ENCODE measurements at places on chromosomes 16 and 17.
A peak's percentile ranks its signal among the peaks of the same experiment; 100 is the strongest.

DNA sequence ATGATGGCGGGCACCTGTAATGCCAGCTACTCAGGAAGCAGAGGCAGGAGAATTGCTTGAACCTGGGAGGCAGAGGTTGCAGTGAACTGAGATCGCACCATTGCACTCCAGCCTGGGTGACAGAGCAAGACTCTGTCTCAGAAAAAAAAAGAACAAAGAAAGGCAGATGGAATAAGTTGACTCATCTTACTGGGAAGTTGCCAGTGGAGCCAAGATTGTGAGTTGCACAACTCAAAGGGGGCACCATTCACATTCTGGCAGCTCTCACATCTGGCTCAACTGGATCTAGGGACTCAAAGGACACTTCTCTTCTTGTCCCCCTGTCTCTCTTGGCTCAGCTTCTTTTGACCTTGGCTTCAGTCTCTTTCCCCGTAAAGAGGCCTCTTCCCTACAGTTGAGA, 53.7 kb upstream of the ETV4 start:
- no peak for DNase-seq

- DNase-seq: no peak
These were observed 7.9 kb downstream of the P2RX5 start for GRCh38 chr17:3688027-3688553.

GRCh38 chr16:85963753-85964285, 64.9 kb downstream of the IRF8 start:
- DNase-seq: no peak

GRCh38 chr17:63676584-63676983, 23.3 kb downstream of the LIMD2 start:
- DNase-seq: no peak

GRCh38 chr17:78716814-78717393, 65.2 kb downstream of the CYTH1 start:
- peak; percentile 96 for DNase-seq

DNA sequence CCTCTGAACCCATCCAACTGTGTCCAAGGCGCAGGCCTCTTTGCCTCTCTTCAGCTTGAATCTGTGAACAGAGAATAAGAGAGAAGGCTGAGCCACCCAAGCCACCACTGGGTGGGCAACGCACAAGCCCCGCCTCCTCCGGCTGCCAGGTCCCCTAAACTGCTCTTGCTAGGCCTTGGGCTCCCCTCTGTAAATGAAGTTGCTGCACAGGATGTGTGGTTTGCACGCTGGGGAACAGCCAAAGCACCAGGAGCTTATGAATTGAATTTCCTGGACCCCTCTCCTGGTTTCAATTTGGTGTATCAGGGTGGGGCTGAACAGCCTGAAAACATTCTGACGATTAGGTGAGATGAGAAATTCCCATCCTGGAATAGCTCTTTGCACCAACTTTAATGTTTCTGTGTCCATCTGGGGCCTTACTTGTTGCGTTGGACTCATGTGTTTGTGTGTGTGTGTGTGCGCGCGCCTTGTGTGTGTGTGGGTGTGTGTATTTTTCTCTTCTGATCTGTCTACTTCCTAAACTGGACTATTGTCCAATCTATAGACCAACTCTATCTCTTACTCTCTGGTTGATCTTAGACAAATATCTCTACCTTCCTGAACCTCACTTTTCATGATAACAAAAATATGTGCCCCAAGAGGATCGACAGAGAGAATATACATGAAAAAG, 2.3 kb downstream of the CCL1 start:
- DNase-seq: no peak

- no peak for DNase-seq
These were observed 10.9 kb downstream of the USP22 start for GRCh38 chr17:21031756-21032396.

- peak; percentile 70 for DNase-seq
These were observed 4.3 kb upstream of the NAGLU start for GRCh38 chr17:42531455-42532354.

GRCh38 chr16:74100395-74101326, 196.0 kb upstream of the PSMD7 start:
- no peak for DNase-seq

GRCh38 chr17:59558953-59559352, 6.5 kb upstream of the DHX40 start:
- no peak for DNase-seq

DNA sequence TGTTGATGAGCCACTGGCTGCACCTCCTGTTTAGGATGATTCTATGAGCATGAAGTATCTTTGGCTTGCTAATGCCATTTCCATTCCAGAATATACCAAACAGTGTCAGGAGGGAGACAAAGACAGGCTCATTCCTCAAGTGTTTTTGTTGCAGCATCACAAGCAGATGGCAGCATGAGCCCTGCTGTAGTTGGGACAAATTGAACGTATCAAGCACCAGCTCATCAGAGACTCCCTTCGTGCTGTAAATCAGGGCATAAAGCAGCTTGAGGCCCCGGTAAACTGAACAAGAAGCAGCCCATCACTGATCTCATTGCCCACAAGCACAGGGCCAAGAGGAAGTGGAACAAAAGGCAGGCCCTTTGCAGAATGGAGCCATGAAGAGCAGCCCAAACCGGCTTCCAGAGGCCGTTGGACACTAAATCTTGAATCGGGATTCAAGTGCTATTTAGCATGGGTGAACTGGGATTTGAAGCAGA, 45.9 kb upstream of the HS3ST3A1 start:
- no peak for DNase-seq

DNA sequence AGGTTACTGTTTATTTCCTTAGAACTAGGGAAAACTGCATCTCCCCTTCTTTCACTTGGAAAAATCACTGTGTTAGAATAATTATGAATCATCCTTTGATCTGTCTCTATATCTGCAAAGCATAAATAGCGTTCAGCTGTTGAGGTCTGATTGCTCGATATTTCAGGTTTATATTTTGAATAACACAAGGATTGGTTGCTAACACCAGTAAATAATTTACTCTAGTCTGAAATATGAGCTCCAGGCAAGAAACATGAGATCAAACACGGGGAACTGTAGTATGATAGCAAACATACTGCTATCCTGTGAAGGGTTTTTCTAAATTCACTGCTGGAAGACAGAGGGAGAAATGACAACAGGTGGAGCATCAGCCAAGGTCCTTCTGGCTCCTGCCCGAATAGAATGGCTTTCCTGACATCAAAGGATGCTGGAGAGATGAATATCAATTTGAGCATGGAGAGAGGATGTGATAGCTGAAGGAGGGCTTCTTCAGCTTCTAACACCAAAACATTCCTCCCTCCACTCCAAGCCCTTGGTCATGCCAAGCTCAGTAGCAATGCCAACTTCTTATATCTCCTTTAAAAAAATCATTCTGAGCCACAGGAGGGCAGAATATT, 450.3 kb downstream of the SHISA9 start:
- no peak for DNase-seq

DNA sequence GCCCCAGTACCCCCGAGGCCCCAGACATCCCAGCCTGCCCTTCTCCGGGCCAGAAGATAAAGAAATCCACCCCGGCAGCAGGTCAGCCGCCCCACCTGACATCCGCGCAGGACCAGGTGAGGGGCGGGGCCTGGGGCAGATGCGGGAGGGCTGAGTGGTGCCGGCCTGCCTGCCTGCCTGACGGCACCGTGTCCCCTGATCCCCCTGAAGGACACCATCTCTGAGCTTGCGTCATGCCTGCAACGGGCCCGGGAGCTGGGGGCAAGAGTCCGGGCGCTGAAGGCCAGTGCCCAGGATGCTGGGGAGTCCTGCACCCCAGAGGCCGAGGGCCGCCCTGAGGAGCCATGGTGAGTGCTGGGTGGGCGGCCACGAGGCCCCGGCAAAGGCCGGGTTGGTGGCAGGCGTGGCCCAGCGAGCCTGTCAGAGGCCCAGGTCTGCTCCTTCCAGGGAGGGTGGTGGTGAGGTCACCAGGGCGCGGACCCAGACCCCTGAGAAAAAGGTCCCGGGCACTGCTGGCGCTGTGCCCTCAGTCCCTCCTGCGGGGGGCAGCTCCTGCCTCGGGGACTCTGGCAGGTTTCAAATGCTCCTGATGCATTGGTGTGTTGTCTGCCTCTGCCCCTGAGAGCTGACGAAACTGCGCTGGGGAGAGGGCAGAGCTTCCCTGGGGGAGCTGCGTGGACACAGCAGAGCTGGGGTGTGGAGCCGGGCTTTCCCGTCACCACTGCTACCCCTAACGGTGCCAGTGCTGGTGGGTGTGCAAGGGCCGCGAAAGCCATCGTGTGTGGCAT, 1.2 kb downstream of the CDT1 start:
- no peak for DNase-seq

DNA sequence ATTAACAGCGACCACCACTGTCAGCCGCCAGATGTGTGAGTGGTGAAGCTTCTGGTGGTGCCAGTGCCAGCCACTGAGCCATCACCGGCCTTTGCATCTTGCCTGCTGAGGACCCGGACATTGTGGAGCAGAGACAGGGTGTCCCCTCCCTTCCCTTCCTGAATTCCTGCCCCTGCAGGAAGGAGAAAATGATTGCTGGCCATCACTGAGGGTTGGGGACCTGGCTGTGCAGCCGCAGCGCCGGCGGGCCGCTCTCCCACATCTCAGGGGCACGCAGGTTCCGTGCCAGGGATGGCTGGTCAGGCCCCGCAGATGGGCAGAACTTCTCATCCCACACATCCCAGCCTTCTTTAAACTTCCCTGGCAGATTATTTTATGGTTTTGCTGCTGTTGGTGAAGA, 56.5 kb downstream of the RPTOR start:
- no peak for DNase-seq

GRCh38 chr16:12126091-12126806, 149.7 kb downstream of the SNX29 start:
- no peak for DNase-seq

- DNase-seq: no peak
These were observed 221.8 kb downstream of the MAP2K4 start for GRCh38 chr17:12242345-12242954.

DNA sequence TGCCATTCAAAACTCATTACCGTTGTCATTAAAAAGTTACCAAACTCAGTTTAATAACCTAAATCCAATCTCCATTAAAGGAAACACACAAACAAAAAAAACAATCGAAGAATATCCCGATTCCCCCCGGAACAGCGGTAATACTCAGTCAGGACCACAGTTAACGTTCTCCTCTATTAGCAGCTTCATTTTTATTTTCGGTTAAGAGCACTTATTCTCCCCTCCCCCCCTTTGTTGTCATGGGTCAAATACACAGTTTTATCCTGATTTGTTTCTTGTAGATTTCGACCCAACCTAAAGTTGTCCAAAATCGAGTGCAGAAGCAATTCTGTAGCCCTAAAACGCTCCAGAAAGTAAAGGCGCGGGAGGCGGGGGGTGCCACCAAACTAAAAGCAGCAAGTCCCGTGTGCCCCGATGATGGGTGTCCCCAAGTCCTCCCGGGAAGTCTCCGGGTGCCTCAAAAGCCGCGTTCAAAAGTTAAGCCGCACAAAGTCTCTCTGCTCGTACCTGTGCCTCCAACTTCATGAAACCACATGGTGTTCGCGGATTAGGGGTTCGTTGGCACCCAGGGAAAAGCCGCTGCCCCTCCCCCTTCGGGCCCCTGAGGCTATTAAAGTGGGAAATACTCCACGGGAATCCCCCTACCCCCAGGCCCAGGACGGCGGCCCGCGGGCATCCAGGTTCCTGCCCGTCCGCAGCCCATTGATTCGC, 996 bp downstream of the SUMO2 start:
- peak; percentile 58 for DNase-seq

GRCh38 chr17:45036691-45037090, 14.7 kb downstream of the DCAKD start:
- DNase-seq: no peak

GRCh38 chr17:79011451-79012147, 2.0 kb upstream of the CANT1 start:
- no peak for DNase-seq

Measured in left lobe of liver (tissue), 2 donors.